ENCODE measurements at places on chromosomes 16 and 17.

GRCh38 chr16:72969146-72969545 is 78.8 kb downstream of the ZFHX3 start:
- DNase-seq: no peak

GRCh38 chr17:56184650-56185049 is 31.4 kb downstream of the ANKFN1 start:
- no peak for DNase-seq

- no peak for DNase-seq
These were observed 19.8 kb downstream of the USP36 start for GRCh38 chr17:78820841-78821240.

GRCh38 chr16:88202207-88202745 is 180.5 kb upstream of the ZNF469 start:
- DNase-seq: no peak

DNA sequence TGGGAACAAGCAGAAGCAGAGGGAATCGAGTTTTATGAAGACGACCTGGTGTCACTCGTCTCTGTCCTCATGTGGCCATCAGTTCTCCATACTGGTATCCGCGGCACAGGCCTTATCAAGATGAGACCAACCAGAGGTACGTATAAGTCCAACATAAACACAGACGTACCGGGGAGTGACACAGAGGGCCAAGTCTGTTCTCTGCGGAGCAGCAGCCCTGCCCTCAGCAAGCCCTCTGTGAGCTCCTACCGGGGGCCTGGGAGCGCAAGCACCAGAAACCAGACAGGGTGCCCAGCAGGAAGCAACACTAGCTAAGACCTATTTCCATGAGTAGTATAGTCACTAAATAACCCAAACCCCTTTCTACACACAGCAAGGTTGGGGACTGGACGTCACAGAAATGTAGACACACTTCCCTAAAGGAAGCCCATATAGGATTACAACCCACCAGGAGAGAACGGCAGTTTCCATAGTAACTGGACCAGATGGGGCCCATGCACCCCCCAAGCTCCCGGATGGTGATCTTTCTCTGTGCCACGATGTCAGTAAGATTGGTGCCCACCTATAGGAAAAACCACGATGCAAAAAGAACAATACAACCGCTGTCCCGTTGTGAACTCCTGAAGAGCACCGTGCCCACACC is 911 bp downstream of the ARL16 start:
- peak; percentile 51 for DNase-seq

DNA sequence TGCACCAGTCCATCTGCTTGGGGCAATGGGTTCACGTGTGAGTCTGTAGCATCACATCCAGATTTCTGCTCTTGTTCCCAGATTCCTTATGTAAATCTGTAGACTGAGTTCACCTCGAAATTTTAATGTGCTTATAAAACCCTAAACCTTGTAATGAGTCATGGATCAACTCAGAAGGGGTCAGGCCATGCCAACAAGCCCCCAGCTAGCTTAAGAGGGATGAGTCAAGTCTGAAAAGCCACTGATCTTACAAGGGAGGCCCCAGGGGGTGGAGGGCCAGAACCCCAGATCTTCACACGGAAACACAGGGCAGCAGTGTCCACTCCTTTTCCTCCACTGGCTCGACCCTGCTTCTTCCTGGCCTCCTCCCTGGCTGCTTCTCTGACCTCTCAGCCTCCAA is 399.1 kb upstream of the CDH5 start:
- no peak for DNase-seq

DNA sequence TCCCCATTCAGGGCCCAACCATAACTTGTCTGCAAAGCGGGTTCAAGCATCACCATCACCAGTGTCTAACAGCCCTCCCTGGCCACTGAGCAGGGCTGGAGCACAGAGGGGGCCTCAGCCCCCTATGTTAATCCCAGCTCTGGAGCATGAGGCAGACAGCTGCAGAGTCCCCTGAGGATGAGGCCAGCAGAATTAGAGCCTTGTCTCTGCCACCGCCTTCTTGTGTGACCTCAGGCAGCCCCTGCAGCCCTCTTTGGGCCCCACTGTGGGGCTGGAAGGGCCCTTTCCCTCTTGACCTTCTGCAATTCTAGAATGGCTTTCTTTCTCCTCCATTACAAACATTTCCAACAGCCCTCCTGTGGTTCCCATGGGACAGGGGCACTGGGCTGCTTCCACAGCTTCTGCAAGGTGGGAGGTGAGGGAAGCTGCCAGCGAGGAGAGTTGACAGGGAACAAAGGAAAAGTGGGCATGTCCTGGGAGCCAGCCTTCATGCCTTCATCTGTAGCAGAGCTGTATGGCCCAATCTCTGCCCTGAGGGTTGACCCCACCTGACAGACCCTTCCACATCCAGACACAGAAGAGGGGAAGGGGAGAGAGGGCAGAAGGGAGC is 65.7 kb downstream of the TMEM132E start:
- no peak for DNase-seq

DNA sequence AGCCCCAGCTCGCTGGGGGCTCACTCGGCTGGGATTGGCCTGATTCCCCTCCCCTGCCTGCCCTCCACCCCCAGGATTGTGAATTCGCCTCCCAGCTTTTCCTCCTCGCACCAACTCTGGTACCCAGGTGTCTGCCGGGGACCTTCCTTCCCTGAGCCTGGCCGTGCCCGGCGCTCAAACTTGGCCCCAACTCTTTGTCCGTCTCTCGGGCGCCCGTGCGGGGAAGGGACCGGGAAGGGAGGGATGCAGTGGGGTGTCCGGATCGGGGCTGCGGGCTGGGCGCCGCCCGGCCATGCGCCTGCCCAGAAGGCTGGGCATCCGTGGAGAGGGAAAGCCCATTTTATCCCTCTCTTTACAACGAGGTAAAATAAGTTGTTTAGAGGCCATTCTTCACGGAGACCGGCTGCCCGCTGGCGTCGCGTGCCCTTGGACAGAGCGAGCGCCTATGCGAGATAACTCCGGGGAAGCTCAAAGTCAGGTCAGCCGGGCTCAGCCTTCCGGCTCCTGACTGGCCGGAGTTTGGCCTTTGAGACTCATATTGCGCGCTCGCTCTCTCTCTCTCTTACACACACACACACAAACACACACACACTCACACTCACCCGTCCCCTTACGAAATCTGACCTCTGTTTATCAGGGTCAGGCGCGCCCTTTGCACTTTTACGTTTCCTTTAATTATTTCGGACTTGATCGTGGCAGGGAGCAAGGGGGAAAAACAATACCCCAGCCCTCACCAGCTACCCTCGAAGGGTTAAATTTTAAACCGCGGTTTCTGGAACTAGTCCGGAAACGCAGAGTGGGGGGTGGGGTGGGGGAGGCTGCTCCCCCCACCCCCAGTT is 774 bp upstream of the MAF start:
- peak; percentile 20 for DNase-seq

DNA sequence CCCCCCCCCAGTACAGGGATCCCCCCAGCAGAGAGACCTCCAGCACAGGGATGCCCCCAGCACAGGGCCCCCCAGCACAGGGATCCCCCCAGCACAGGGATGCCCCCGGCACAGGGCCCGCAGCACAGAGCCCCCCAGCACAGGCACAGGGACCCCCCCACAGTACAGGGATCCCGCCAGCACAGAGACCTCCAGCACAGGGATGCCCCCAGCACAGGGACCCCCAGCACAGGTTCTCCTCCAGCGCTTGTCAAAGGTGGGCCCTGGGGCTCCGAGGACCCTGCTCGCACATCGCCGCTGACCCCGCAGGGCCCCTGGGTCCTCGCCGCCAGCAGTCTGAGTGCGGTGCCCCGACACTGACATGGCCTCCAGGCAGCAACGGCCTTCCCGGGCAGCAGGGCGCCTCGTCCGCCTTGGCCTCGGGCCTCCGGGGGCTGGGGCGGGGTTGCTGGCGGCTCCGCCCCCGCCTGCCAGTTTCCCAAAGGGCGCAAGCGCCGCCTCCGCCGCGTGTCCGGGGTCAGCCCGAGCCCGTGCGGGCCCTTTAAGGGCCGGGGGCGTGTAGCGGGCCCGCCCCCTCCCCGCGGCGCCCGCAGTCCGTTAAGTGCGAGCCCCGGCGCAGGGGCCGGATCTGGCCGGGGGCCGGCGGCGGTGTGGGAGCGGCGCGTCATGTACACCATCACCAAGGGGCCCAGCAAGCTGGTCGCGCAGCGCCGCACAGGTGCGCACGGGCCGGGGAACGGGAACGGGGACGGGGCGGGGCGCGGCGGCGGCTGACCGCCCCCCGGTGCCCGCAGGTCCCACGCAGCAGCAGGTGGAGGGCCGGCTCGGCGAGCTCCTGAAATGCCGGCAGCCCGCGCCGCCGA is at the start of gene MCRIP2:
TSS of gene MCRIP2 (plus strand) at position 503 of the 863 bp plus-strand sequence. CDS start at position 667, 164 bp downstream.
- DNase-seq: peak; percentile 89

DNA sequence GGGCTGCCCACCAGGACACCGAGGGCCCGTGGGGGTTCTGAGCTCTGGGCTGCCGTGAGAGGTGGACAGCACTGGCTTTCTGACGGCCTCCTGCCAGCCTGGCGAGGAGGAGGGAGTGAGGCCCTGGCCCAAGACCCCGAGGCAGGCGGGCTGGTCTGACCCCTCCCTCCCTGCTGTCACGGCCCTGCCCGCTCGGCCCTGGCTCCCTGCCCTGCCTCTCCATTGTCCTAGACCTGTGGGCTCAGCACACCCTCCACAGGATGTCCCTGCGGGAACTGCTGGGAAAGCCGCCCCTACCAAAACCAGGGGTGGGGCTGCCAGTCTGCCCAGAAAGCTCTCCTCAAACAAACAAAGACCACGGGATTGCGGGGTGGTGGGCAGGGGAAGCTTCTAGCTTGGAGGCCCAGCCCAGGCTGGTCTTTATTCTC is 20.7 kb downstream of the SPNS2 start:
- DNase-seq: no peak

GRCh38 chr17:3912827-3913226 is 3.4 kb downstream of the P2RX1 start:
- DNase-seq: no peak

DNA sequence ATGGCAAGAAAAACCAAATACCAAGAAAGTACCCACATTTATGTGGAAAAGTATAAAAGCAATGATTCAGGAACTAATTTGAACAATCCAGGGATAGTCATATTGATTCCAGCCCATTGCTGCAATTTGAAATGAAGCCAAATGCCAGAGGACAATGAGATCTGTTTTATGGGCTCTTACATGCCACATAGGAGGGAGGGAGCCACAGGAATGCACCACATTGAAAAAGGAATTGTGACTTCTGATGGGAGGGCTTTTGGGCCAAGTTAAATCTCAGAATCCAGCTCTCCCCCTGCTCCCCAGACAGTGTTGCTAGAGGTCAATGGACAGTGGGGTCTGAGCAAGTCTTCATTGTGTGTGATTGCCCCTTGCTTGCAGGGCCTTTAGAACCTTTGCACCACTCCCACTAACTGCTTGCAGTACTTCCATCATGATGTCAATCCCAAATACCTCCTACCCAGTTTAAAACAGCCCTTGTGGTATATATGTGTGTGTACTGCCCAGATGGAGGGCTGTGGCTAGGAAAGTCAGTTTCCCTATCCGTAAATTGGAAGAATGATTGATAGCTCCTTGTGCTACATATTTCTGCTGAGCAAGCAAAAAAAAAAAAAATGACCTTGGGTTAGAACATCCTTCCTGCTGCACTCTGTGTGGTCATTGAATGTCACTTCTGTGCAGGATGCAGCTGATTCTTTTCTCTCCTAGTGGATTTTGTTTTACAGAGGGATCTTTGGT is 406.8 kb downstream of the UTP18 start:
- DNase-seq: no peak

DNA sequence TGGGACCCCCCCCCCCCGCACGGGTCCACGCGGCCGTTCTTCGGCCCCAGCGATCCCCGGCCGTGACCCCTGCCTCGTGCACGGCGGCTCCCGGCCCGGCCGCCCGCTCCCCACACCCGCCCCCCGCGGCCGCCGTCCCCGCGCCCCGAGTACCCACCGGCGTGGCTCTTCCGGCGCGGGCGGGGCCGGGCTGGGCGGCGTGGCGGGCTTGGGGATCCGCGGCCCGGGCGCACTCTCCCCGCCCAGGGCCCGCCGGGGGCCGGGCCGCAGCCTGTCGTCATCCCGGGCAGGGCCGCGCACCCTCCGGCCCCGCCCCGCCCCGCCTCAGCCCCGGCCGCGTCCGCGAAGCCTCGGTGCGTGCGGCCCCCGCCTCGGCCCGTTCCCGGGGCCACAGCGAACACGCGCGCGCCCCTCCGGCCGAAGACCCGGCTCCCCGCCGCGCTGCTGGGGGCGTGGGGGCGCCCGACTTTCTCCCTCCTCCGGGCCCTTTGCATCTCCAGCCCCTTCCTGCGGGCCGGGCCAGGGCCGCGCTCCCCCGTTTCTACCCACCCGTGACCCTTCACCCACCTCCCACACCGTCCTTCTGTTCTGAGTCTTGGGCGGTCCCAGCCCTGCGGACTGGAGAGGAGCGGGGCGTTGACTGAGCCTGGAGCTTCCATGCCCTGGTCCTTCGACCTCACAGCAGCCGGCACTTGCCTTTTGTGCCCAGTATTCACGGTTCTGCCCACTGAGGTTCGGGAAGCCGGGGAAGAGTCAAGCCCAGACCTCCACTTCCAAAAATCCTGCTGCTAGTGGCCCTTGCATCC is 840 bp downstream of the MYO1C start:
- peak; percentile 87 for DNase-seq

DNA sequence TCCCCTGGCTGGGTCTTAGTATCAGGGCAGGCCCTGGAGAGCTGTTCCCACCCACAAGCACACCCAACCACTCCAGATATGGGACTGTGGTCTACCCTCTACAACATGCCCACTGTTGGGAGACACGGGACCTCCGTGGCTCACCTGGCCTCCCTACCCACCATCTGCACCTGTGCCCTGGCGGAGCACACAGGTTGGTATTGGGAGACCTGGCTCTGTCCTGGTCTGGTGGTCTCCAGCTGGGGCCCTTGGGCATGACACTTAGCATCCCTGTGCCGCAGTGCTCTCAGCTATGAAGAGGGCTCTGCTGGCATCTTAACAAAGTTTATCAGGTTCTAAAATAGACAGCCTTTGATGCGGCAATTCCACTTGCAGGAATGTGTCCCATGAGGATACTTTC is 5.8 kb downstream of the C16orf95 start:
- no peak for DNase-seq

GRCh38 chr17:74362069-74362405 is 369 bp upstream of the BTBD17 start:
- no peak for DNase-seq

DNA sequence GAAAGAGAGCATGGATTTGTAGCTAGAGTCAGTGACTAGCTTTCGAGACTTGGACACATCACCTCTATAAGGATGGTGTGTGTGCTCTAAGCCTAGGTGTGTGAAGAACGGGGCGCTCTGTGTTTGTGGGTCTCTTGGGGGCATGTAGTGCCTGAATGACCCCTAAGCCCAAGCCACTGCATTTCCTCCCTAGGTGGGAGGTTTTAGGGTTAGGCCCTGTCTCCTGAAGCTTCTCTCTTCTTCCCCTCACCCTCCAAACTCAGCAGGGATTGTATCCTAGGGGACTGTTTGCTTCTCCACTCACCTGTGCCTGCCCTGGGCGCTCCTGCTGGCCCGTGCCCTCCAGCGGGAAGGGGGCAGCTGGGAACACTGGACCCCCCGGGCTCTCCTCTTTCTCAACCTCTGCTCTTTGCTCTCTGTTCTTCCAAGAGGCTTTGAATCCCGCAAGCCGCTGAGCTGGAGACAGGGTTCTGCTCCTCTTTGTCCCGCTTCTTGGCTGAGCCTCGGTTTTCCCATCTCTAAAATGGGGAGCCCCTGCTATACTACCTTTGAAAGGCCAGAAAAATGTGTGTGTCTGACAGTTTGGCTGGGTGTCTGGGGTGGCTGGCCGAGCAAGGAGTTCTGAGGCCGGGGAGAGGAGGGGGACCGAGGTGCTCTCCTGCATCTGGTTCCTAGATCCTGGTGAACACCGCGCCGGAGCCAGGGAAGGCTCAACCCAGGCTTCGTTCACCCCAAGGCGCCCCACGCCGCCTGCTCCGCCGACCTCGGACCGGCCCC is 810 bp downstream of the CYGB start:
- DNase-seq: no peak

- peak; percentile 70 for DNase-seq
These were observed 8.3 kb upstream of the LPCAT2 start for GRCh38 chr16:55500530-55501011.

GRCh38 chr16:86317813-86318650 is 192.3 kb upstream of the FOXF1 start:
- no peak for DNase-seq
